ENCODE measurements at places on chromosomes 6 and 20.

- DNase-seq = no peak
- H3K27me3 ChIP-seq = no peaks in the 10 kb centered on the region
- peaks cover 13% of the 10 kb centered on the region for H3K4me1 ChIP-seq
- no peaks in the 10 kb centered on the region for H3K36me3 ChIP-seq
- H3K4me3 ChIP-seq = no peak overlapping the region
Observed at GRCh38 chr6:119310486-119311036, 39.0 kb downstream of the MAN1A1 start.

DNA sequence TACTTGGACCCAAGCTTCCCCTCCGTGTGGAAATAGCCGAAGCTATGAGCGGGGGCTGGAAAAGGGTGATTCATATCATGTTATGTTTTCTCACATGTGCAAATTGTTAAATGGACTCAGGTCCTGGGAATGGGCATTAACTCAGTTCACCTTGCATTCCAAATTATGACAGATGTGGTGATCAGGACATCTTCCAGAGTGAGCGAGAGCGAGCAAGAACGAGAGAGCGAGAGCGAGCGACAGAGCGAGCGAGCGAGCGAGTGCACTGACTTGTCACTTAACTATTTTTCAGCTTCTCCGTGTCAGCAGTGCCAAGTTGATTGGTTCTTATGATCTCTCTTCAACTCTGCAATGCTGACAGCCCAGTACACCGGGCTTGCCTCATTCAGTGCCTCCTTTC, 437.4 kb upstream of the NRSN1 start:
- no peak overlapping the region for H3K4me3 ChIP-seq
- no peaks in the 10 kb centered on the region for H3K4me1 ChIP-seq
- H3K27me3 ChIP-seq = no peaks in the 10 kb centered on the region
- no peak for DNase-seq
- H3K36me3 ChIP-seq = no peaks in the 10 kb centered on the region

DNA sequence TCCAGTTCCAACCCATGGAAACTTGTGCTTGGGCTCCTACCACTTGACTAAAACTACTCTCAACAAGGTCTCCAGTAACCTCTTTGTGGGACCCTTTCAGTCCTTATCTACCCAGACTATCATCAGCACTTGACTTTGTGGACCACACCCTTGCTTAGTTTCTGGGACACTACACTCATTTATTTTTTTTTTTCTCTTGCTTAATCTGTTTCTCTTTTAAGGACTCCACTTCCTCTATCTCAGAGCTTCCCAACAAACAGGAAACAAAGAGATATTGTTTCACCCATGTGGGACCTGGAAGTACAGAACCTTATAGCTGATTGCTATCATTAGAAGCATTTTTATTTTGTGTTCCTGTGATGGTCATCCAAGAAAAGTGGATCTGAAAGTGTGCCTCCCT, 28.8 kb upstream of the ME1 start:
- no peak for DNase-seq
- H3K36me3 ChIP-seq = no peaks in the 10 kb centered on the region
- no peak overlapping the region for H3K27ac ChIP-seq
- no peak overlapping the region for H3K4me3 ChIP-seq
- no peaks in the 10 kb centered on the region for H3K27me3 ChIP-seq
- H3K4me1 ChIP-seq = no peaks in the 10 kb centered on the region

DNA sequence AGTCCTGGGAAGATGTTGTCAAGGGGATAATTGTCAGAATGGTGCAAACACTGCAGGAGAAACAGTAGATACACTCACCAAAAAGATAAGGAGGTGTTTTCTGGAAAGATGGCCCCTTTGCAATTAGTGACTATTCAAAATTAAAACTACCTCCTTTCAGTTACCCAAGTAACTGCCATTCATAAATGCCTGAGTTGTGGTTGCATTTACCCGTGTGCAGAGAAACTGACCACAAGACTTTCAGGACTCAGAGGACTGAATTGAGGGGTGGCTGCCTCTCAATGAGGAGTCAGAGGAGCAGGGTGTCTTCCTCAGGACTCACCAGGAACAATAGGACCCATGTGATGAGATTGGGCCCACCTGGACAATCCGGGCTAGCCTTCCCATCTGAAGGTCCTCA, 39.0 kb downstream of the GCM1 start:
- H3K4me3 ChIP-seq = no peak overlapping the region
- H3K27me3 ChIP-seq = no peaks in the 10 kb centered on the region
- H3K36me3 ChIP-seq = no peaks in the 10 kb centered on the region
- H3K27ac ChIP-seq = no peak overlapping the region
- no peak for DNase-seq
- H3K4me1 ChIP-seq = peaks cover 10% of the 10 kb centered on the region

- H3K4me1 ChIP-seq = peaks cover 7% of the 10 kb centered on the region
- H3K27me3 ChIP-seq = peaks cover 21% of the 10 kb centered on the region
- no peaks in the 10 kb centered on the region for H3K36me3 ChIP-seq
Observed at GRCh38 chr6:165835410-165835851, 172.4 kb upstream of the PDE10A start.

DNA sequence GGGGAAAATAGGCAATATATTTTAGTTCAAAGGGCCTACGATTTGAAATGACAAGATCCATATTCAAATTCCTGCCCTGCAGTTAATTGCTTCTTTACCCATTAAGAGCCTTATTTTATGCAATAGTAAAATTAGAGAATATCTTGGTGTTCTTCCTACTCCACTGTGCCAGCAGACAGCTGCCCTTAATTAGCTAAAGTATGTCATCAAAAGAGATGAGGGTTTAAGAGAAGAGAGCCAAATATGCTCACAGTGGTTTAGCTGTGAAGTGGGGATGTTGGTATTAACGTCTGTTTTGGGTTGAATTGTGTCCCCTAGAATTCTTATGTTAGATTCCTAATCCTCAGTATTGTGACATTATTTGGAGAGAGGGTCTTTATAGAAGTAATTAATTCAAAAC, 148.1 kb downstream of the MOXD1 start:
- no peak overlapping the region for H3K4me3 ChIP-seq
- no peak overlapping the region for H3K27ac ChIP-seq
- H3K4me1 ChIP-seq = peaks cover 41% of the 10 kb centered on the region
- no peak for DNase-seq

DNA sequence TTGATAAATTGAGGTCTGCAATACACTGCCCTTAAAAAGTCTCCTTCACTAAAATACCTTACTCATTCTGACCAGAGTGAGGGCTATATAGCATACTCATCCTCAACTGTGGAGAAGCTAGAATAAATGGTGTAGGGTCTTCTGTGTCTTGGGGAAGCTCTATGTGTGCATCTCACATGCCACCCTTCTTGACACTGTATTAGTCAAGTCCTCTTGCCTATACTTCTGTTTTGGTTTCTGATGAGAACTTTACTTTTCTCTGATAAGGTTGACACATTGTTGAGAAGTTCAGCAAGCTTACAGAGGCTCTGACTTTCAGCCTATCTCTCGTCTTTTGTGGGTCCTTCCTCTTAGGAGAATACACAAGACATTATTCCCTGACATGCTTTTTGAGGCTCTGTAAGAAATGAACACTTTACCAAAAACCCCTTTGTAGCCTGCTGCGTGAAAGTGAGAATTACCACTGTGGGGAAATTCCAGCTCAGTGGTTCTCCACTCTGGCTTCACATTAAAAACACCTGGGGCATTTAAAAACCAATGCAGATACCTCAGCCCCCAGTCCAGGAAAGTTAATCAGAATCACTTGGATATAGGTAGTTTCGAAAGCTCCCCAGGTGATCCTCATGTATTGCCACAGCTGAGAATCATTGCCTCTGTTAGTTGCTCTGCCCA, 372.1 kb upstream of the HS3ST5 start:
- H3K4me1 ChIP-seq = no peaks in the 10 kb centered on the region
- DNase-seq = no peak
- H3K27ac ChIP-seq = no peak overlapping the region
- H3K4me3 ChIP-seq = no peak overlapping the region

GRCh38 chr6:35359346-35359743, 17.0 kb downstream of the PPARD start:
- no peak overlapping the region for H3K4me3 ChIP-seq
- no peak overlapping the region for H3K27ac ChIP-seq
- H3K36me3 ChIP-seq = no peaks in the 10 kb centered on the region
- DNase-seq = no peak

DNA sequence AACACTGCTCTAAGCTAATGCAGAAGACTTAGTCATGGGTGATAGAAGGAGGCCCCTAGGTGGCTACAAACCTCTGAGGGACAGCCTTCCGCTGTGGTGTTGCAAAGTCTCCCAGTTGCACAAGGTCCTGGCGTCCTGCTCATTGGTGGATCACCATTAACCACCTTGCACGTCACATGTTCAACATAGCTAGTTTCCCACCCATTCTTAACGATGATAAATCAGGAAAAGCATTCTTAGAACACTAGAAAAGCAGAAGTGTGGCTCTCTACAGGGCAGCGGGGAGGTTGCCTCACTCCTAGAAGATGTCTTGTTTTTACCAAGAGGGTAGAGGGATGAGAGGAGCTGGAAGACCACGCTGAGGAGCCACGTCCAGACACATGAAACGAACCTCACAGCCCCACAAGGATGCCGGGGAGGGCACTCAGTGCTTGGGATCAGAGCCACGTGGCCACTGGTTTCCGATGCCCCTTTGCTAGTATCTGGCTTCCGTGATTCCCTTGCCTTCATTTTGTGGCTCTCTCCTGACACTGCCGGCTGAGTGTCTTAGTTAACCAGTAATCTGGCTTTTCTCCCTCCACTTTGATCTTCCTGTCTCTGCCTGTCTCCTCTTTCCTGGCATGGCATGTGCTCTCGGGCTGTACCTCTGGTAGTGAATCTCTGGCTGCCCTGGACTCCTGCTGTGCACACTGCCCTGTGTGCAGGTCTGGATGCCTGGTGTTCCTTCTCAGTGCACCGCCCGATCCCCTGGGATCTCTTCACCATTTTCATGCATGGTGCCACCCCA, 91.4 kb upstream of the NEDD9 start:
- DNase-seq = no peak
- no peaks in the 10 kb centered on the region for H3K36me3 ChIP-seq
- H3K4me1 ChIP-seq = peaks cover 3% of the 10 kb centered on the region
- no peaks in the 10 kb centered on the region for H3K27me3 ChIP-seq
- no peak overlapping the region for H3K27ac ChIP-seq

GRCh38 chr6:33424855-33425667, 5.2 kb downstream of the SYNGAP1 start:
- peak overlapping the region; percentile 91 for H3K27ac ChIP-seq
- peaks cover 40% of the 10 kb centered on the region for H3K4me1 ChIP-seq
- no peaks in the 10 kb centered on the region for H3K36me3 ChIP-seq

GRCh38 chr20:58667975-58668374, 16.9 kb downstream of the STX16 start:
- no peak overlapping the region for H3K4me3 ChIP-seq
- no peaks in the 10 kb centered on the region for H3K4me1 ChIP-seq
- no peak overlapping the region for H3K27ac ChIP-seq
- no peaks in the 10 kb centered on the region for H3K27me3 ChIP-seq

GRCh38 chr6:25094726-25095125, 159.0 kb upstream of the RIPOR2 start:
- DNase-seq = no peak
- no peaks in the 10 kb centered on the region for H3K27me3 ChIP-seq
- H3K4me3 ChIP-seq = no peak overlapping the region
- no peak overlapping the region for H3K27ac ChIP-seq
- peaks cover 15% of the 10 kb centered on the region for H3K4me1 ChIP-seq

DNA sequence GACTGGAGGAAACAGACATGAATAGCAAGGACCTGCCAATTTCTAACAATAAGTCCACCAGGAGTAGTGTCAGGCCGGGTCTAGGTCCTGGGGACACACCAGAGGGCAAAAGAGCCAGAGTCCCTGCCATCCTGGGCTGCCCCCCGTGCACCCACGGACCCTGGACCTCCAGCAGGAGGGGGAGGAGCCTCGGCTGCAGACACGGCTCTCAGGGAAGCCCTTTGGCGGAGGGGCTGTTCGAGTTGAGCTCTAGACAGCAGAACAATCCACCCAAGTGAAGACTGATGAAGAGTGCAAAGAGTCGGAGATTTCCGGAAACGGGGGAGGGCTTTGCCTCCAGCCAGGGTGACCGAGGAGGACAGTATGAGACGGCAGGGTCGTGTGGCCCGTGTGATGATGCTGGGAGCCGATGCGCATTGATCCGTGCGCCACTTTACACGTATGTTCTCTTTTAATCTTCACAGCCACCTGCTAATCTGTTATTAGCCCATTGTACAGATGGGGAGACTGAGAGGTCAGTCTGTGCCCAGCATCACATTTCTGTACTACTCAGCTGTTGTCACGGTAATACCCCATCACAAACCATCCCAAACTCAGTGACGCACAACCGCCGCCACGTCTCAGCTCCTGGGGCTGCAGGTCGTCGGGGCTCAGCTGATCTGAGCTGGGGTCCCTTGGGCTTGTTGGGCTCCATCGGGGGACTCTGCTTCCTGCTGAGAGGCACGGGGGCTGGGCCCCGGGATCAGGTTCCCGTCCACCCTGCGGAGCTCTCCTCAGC, 502.0 kb downstream of the PREX1 start:
- no peaks in the 10 kb centered on the region for H3K36me3 ChIP-seq
- no peak overlapping the region for H3K27ac ChIP-seq
- H3K4me3 ChIP-seq = no peak overlapping the region
- H3K4me1 ChIP-seq = peaks cover 22% of the 10 kb centered on the region

- no peak overlapping the region for H3K27ac ChIP-seq
- DNase-seq = no peak
Observed at GRCh38 chr6:140684776-140685550, 1310.5 kb upstream of the CITED2 start.

GRCh38 chr20:64205611-64206026, 41.4 kb downstream of the MYT1 start:
- no peaks in the 10 kb centered on the region for H3K27me3 ChIP-seq
- no peak for DNase-seq
- no peaks in the 10 kb centered on the region for H3K36me3 ChIP-seq
- H3K4me1 ChIP-seq = no peaks in the 10 kb centered on the region

- no peak overlapping the region for H3K4me3 ChIP-seq
- H3K27ac ChIP-seq = no peak overlapping the region
- peaks cover 4% of the 10 kb centered on the region for H3K27me3 ChIP-seq
- H3K4me1 ChIP-seq = peaks cover 4% of the 10 kb centered on the region
- no peak for DNase-seq
- no peaks in the 10 kb centered on the region for H3K36me3 ChIP-seq
Observed at GRCh38 chr20:38830356-38830755, 24.9 kb downstream of the PPP1R16B start.

GRCh38 chr20:49983848-49984408, 1.1 kb downstream of the SNAI1 start:
- H3K27me3 ChIP-seq = peaks cover 6% of the 10 kb centered on the region
- H3K4me3 ChIP-seq = peak overlapping the region; percentile 51
- DNase-seq = no peak
- H3K27ac ChIP-seq = peak overlapping the region; percentile 53

DNA sequence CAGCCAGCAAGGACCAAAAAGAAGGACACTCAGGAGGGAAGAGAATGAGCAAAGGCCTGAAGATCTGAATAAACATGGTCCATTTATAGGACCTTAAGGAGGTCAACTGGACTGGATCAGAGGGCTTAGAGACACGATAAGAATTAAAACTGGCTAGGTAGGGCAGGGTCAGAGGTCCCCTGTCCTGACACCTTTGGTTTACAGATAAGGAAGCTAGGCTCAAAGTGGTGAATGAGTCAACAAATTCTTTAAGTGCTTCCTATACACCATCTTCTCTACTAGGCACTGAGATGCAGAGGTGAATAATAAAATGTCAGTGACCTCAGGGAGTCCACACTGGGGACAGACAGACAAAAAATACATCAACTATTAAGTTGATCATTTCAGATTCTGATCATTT, 70.3 kb downstream of the HIVEP2 start:
- DNase-seq = no peak
- H3K4me3 ChIP-seq = no peak overlapping the region
- peaks cover 18% of the 10 kb centered on the region for H3K4me1 ChIP-seq
- H3K27me3 ChIP-seq = no peaks in the 10 kb centered on the region
